ENCODE measurements at places on chromosomes 11 and 22.

GRCh38 chr22:47645450-47645914 is 883.0 kb downstream of the TBC1D22A start:
- no peak for DNase-seq

- DNase-seq = no peak
These were observed 42.1 kb downstream of the CADM1 start for GRCh38 chr11:115462004-115462541.

- DNase-seq = no peak
These were observed 5.4 kb downstream of the SEC14L2 start for GRCh38 chr22:30402028-30402765.

GRCh38 chr11:105740164-105740903 is 130.5 kb downstream of the GRIA4 start:
- DNase-seq = no peak

DNA sequence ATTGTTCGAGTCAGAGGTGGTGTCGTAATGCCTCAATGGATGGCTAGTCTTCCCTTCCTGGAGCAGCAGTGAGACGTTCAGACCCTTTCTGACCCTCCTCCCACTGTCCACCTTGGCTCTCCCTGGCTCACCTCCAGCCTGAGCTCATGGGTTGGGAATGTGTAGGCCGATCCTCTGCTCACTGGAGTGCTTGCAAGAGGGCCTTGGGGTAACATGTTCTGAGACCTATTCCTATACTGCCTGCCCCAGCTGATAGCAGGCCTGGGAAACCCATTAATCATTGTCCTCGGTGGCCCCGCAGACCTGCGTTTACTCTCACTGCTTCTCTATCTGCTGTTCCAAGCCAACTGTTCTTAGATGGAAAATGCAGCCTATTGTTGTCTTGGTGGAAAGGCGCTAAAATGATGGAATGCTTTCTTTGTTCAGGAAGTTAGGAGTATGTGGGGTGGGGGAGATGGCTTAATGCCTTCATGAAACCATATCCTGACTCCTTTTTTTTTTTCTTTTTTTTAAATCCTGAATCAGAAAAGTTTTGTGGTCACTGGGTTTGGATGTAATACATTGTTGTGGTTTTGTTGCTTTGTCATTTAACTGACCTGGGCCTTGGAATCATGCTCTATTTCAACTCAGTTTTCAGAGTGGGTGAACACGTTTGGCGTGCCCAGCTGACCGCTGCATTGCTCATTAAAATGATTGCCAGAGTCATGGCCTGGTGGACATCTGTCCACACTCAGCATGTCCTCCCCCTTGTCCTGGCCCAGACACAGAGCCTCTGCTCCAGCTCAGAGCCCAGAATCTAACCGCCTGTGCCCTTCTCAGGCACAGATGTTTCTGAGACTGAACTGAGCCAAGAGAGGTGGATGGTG is 72.5 kb downstream of the MICAL2 start:
- DNase-seq = no peak

DNA sequence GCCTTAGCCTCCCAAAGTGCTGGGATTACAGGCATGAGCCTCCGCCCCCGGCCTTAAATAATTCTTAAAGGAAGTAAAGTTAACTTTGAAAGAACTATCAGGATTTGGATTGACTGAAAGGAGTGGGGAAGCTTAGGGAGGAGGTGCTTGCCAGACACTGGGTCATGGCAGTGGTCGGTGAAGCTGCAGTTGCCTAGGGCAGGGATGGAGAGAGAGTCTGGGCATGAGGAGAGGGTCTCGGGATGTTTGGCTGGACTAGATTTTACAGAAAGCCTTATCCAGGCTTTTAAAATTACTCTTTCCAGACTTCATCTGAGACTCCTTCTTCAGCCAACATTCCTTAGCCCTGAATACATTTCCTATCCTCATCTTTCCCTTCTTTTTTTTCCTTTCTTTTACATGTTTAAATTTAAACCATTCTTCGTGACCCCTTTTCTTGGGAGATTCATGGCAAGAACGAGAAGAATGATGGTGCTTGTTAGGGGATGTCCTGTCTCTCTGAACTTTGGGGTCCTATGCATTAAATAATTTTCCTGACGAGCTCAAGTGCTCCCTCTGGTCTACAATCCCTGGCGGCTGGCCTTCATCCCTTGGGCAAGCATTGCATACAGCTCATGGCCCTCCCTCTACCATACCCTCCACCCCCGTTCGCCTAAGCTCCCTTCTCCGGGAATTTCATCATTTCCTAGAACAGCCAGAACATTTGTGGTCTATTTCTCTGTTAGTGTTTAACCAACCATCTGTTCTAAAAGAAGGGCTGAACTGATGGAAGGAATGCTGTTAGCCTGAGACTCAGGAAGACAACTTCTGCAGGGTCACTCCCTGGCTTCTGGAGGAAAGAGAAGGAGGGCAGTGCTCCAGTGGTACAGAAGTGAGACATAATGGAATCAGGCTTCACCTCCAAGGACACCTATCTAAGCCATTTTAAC is at the start of gene NNMT:
Gene NNMT (plus strand): TSS at position 724 of the 929 bp plus-strand sequence. CDS start 158 bp downstream, at position 882.
- DNase-seq = no peak

- DNase-seq = no peak
These were observed 134.1 kb downstream of the SLC17A6 start for GRCh38 chr11:22472306-22472705.

DNA sequence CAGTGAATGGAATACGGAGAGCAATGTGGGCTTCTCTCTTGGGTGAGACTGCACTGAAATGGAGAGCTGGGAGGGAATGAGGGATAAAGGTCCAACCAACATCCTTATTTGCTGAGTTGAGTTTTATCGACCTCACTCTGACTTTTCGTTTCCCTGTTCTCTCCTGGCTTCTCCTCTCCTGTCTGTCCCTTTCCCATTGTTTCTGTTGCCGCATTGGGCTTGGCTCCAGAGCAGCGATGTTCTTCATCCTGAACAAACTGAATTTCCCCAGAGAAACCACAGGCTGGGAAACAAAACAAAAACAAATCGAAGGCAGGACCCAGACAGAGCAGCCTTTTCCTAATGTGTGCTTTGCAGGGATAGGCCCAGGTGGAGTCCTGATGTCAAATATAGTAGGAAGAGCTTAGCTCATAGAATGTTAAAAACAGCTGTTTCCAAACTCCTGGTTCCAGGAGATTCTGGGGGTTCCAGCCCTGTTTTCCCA is 30.0 kb downstream of the MOV10L1 start:
- DNase-seq = no peak

- no peak for DNase-seq
These were observed 36.1 kb downstream of the CCDC90B start for GRCh38 chr11:83249972-83250593.

DNA sequence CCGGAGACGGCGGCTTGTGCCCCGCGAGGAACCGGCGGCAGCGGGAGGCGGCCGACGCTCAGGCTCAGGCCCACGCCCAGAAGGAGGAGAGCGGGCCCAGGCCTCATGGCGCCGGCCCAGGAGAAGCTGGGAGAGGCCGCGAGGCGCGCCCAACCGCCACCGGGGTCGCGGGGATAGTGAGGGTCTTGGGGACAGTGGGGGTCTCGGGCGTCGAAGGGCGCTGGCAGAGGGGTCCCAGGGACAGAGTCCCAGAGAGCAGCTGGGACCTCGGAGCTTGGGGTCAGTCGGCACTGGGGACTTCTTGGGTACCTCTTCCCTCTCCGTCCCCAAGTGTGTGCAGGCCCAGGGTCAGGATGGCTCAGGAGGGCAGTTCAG is at the start of gene PKDREJ:
Gene PKDREJ (minus strand): TSS at position 128 of the 375 bp plus-strand sequence. CDS start 21 bp downstream, at position 107.
- DNase-seq = no peak

DNA sequence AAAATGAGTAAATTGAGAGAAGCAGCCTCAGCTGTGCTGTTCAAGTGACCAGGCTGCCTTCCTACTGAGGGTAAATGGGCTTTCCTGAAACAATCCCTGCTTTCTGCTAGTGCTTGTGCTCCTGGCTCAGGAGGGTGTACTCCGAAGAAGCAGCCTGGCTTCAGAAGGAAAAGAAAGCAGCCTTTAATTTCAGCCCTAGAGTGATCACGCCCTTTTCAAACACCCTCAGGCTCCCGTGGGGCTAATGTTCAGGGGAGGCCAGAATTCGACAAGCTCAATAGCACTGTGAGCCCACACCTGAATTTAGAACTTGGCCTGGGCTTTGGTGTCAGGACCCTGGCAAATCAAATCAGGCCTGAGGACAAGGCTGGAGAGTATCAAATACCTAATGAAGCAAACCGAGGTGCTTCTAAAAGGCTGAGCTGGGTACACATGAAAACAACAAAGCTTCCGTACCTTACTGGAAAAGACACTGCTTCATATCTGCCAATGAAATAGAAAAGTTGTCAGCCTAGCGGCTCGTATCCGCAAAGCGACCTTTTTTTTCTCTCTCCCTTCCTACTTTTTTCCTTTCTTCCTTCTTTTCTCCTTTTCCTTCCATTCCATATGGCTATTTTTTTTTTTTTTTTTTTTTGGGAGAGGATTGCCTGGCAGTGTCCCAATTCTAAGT is 387.8 kb downstream of the SOX6 start:
- DNase-seq = no peak

DNA sequence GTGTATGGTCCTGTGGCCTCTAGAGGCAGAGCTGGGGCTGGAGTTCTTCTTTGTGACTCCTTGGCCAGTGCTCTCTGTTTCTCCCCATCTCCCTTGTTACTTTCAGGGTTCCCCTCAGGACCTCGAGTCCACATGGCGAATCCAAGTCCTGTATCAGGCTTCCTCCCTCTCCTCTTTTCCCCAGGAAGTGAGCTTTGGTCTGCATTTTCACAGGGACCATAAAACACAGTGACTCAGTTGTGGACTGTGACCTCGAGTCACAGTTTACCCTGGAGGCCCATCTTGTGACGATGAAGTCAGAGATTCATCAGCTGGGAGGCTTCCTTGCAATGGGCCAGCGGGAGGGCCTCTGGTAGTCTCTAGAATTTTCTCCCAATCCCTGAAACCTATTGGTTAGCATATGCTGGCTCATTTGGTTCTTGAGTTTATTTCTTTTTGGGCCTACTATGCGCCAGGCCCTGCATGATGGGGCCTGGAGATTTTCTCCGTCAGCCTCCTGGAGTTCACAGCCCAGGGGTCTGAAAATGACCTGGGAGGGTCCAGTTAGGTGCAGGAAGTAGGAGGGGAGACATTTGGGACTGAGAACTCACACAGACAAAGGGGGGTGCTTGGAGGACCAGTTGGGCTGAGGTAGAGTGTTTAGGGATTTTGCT is 100.8 kb downstream of the KIAA1671 start:
- DNase-seq = no peak

DNA sequence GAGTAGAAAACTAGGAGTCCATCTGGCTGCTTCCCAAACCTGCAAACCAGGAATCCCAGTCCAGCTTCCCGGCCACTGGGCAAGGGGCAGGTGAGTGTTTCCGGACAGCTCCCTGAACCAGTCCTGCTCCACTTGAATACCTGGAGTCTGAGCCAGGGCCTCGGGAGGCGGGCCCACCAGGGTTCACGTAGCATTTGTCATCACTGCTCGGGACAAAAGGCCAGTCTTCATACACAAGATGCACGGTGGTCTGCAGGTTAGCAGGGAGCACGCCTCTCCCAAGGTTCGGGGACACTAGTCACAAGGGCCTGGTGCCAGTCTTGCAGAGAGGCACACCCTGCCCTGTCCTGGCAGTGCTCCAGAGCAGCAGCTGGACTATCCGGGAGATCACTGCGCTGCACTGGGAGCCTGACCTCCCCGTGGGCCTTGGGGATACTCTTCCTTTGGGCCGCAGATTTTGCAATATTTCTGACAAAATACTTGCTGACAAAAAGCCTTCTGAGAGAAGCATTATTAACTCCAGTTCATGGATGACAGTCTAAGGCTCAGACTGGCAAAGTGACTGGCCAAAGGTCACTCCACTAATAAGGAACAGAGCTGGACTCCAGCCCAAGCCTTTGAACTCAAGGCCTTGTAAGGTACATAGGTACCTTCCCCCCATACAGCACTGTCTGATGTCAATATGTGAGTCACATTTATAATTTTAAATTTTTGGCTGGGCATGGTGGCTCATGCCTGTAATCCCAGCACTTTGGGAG is 25.1 kb downstream of the CD6 start:
- DNase-seq = no peak

DNA sequence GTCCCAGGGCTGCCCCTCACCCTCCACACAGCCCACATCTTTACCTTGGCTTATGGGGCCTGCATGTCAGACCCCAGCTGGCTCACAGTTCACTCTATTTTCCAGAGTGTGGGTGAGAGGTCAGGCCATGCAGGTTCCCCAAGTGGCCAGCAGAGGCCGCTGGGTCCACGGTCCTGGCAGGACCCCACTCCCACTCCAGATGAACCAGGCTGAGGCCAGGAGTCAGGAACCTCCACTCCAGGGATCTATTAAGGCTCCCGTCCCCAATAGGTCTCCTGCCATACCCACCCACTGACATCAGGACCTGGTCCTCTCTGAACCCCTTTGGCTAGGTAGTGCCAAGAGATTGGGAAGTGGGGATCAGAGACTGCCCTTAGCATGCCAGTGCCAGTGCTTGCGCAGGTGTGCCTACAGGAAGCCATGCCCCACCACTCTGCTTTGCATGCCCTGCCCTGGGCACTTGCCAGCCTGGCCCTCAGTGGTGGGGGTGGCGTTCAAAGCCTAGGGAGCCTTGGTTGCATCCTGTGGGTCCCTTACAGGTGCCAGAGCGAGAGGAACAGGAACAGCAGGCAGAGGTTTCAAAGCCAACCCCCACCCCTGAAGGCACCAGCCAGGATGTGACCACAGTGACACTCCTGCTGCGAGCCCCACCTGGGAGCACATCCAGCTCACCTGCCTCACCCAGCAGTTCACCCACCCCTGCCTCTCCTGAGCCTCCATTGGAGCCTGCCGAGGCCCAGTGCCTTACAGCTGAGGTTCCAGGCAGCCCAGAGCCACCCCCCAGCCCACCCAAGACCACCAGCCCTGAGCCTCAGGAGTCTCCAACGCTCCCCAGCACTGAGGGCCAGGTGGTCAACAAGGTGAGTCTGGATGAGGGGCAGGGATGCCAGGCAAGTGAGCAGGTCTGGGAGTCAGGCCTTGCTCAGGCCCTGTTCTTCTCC is 8.3 kb downstream of the SMTN start:
- no peak for DNase-seq

DNA sequence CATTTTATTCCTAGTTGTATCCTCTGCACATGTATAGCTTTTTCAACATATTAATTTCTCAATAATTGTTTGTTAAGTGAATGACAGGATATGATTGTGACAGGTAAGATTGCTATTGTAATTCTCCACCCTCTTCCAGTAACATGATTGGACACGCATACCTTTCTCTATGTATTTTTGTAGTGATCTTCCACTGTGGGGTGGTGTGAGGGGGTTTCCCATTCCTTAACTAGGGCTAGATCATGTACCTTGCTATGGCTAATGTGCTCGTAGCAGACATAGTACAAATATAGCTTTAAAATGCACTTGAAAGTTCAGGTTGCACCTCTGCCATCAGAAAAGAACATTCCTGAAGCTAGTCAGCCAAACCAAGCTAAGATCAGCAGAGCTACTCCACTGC is 2392.8 kb upstream of the RAG2 start:
- DNase-seq = no peak

- no peak for DNase-seq
These were observed 32.1 kb downstream of the IGLL1 start for GRCh38 chr22:23547818-23548500.

DNA sequence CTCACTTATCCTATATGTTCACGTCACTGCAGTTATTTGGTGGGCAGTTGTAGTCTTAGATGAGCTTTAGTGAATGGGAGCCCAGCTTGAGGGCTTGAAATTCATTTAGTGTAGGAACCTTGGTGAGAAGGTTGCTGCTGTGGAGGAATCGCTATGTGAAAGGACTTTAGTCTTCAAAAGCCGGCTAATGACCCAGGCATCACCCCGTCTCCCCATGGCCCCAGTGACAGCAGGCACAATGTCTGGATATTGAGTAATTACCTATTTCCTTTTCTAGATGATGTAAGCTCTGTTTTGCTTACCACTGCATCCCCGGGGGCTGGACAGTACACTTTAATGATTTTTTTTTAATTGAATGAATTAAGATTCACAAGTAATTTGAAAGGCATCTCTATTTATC is 283.2 kb downstream of the ST3GAL4 start:
- no peak for DNase-seq

- no peak for DNase-seq
These were observed 55.9 kb upstream of the DRD2 start for GRCh38 chr11:113531083-113531482.

All from stimulated activated CD4-positive, alpha-beta T cell treated with anti-CD3 and anti-CD28 coated beads, Interleukin-2, amount 100 ng/mL, for 48 hours (primary cell).